ENCODE measurements at places on chromosomes 1 and 21. TPM values are rescaled to one million over a fixed set of nuclear protein-coding genes. Genes with fewer than 3 reads are reported as not detected.

SH2D1B gene
- not detected for total RNA-seq

TEDDM1 gene
- total RNA-seq = not detected

VTCN1 gene
- total RNA-seq = not detected

CRABP2 gene
- total RNA-seq = not detected

LENEP gene
- total RNA-seq = 1.1 TPM

LCE2A gene
- total RNA-seq = not detected

CCDC17 gene
- 5.7 TPM for total RNA-seq

VASH2 gene
- not detected for total RNA-seq

CSMD2 gene
- total RNA-seq = 3.5 TPM

G0S2 gene
- total RNA-seq = 75.2 TPM

- DNase-seq = no peak
Observed at GRCh38 chr1:157653494-157653873, 47.1 kb downstream of the FCRL3 start.

DNA sequence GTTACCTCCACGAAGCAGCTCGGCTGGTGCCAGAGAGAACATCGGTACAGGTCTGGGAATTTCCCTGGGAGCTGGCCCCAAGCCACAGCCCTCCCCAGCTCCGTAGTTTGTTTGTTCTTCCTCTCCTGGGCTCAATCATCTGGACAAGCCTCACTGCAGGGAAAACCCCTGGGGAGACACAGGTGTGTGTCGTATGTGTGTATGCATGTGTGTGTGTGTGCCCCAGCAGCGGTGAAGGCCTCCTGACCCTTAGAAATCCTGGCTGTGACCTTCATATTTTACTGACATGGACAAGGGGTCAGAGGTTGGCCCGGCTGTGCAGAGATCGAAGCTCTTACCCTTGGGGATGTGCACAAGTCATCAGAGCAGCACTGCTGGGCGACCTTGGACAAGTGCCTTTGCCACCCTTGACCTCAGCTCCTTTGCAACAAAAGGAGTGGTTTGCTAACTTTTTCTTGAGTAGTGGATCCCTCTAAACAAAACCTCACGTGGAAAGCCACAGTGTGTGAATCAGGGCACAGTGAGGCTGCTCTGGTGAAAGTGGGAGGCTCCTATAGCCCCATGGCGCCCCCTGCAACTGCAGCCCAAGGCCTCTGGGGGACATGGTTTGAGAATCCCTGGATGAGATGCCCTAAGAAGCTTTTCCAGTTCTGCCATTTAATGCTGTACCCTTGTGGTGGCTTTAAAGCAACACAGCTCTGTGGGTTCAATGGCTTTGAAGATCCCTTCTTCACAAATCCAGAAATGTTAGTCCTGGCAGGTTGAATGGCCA lies 12.3 kb upstream of the IL22RA1 start:
- DNase-seq = peak; percentile 55

DNA sequence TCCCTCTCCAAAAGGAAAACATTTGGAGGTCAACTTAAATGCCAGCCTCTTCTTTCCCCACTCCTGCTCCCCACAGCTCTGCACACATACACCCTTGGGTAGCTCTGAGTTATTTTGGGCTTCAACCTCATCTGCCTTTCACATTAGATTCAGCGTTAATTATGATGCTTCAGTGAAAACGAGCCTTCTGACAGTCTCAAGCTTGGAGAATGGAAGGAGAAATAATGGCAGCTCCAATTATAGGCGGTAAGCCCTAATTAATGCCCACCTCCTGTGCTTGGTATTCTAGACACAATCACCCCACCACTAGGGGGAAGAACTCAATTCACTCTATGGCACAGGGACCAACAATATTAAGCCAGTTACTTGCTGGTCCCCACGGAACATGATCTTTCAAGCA lies 397.9 kb downstream of the BRINP2 start:
- DNase-seq = no peak

- no peak for DNase-seq
Observed at GRCh38 chr1:19758227-19758830, 41.4 kb downstream of the TMCO4 start.

DNA sequence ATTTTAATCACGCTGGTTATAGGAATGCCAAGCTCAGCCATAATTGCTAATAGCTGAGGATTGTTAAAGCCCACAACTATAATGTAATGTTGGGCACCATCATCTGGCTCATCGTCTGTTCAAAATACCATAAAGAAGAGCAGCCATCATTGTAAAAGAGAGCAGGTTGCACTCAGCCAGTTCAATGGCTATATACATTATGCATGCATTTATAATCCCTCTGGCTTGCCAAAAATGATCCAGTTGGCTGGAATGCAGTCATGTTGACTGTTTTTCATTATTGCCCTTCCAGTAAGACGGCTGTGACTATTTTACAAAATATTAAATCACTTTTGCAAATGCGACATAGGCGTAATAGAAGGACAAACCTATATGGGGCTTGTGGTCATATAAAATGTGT lies 85.3 kb downstream of the SPAG17 start:
- DNase-seq = no peak

GRCh38 chr21:44065428-44065827 lies 41.8 kb upstream of the PWP2 start:
- peak; percentile 77 for DNase-seq

DNA sequence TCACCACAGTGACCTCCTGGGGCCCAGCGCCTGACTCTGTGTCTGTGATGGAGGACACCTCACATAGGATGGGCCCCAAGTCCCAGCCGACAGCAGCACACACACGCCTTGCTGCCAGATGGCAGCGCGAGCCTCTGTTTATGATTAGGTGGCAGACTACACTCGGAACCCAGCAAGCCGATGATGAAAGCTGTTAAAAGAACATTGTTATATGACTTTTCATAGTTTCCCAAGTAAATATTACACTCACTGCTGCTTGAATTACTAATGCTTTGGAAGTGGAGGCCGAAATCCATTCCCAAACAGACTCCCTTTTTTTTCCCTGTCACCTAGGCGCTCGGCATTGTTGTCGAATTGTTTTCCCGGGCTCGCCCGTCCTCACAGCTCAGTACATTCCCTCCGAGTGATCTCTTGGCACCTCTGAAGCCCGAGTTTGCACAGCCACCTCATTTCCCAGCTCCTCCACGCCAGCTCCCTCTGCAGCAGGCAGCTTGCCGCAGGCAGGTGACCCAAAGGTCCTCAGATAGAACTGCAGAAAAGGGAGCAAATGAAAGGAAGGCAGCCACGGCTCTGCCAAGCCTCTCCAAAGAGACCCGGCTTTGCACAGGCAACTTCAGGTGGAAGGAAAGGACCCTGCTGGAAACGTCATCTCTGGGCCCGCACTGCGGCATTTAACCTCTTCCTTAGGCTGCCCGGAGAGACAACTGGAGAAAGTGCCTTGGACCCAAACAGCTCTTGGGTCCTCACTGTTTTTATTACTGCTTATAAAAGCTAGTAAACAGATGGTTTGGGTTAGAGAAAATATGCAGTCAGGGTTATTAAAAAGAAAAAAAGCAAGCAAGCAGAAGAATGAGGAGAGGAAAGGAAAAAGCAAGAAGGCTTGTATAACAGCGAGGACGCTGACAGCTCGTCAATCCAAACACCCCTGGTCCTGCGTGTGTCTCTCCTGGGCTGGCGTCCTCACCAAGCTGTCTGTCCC lies 72.2 kb upstream of the SLC25A33 start:
- DNase-seq = peak; percentile 74

DNA sequence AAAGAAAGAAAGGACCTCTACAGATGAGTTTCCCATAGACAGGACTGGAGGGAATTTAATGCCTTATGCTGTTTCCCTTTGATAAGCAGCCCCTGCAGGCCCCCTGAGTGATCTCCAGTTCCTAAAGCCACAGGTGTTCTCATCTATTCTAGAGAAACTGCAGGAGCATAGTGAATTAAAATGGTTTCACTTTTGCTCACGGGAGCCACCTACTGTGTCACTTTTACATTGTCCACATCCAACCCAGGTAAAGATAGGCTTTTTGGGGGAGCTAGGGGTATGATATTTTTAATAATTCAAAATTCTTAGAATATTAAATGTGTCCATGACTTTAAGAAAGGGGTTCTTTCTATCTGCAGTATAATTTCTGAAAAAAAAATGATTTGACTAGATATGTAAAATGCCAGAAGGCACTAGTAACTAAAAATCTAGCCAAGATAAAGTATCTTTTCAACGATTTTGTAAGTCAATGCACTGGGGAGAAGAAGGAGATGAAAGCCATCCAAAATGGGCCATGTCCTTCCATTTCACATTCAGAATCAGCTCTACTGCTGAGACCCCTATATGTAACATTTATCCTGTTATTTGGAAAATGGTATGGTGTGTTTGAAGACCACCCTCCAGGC lies 267.3 kb upstream of the DUSP10 start:
- no peak for DNase-seq

DNA sequence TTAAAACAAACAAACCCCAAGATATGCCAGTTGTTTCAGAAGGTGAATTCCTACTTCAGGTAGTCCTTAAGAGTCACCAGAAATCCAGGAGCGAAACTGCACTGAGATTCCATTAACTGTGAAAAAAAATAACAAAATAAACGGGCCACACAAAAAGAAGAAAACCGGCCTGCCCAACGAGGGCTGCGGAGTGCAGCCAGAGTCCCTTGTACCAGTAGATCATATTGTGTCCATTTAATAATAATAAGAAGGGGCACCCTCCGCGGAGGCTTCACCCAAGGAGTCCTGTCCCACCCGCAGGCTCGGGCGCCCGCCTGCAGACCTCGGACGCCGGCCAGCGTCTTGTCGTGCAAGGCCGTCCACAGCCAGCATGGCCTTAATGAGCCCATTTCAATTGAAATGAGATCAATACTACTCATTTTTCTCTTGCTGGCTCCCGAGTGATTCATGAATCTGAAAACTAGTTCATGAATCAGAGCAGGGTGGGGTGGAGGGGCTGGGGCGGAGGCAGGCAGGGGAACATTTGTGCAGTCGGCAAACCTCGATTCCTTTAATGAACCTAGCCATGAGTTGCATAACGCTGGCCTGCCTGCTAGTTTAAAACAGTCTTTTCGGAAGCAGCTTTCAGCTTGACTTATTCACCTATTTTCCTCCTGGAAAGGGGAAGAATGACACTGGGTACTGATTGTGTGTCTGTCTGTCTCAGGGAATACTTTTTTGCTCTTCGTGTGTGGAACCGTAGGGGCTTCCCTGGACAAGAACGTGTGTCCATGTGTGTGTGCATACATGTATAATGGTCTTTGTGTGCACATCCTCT lies 113.1 kb upstream of the IRF2BP2 start:
- peak; percentile 68 for DNase-seq

- DNase-seq = peak; percentile 35
Observed at GRCh38 chr21:33069994-33070743, at the start of gene OLIG1. Gene OLIG1, plus strand, starts transcription at chr21:33070141. Its CDS starts 106 bp downstream, at chr21:33070247.

All from stomach (tissue), 19 donors.